ENCODE measurements at places on chromosomes 1 and 21.

- no peak for DNase-seq
Observed at GRCh38 chr1:210908257-210908656, 225.7 kb downstream of the KCNH1 start.

- DNase-seq, result peak; percentile 25
Observed at GRCh38 chr21:45147473-45148315, 73.3 kb downstream of the ADARB1 start.

- DNase-seq, result no peak
Observed at GRCh38 chr1:21205416-21205815, 28.7 kb upstream of the EIF4G3 start.

DNA sequence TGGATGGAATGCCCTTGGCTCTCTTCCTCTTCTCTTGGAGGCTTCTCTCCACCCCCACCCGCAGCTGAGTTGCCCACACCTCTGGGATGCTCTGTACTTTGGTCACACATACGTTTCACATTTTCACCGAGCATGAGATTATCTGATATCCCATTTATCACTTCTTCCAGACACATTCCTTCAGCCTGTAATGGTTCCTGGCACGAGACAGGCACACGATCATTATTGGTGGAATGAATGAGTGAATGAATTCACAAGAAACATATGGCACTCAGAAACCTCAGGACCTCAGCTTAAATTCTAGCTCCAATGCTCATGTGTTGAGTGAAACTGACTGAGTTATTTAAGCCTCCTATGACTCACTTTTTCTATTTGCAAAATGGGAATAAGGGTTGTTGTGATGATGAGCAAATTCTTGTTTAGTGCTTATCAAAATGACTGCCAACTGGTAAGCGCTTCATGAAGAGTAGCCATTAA lies 242.7 kb upstream of the JUN start:
- peak; percentile 89 for DNase-seq

- peak; percentile 72 for DNase-seq
Observed at GRCh38 chr1:152110365-152110859, 4.8 kb downstream of the TCHH start.

GRCh38 chr1:77709727-77710126 lies 27.3 kb upstream of the ZZZ3 start:
- no peak for DNase-seq

DNA sequence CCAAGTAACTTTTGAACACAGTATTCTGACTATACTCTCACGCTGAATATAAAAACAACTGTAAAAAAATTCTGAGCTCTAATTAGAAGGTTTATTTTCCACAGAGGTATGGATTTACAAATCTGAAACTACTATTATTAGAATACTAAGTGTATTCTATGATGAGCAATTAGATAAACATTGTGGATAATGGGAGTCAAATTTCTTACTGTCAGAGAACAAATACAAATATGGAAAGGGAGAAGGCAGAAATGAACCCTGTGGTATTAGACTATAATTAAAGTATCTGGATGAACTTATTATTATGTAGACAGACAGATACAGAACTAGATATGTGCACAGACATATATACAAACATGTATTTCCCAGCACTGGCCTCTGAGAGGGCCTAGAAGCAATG lies 22.6 kb downstream of the ALDH9A1 start:
- no peak for DNase-seq

DNA sequence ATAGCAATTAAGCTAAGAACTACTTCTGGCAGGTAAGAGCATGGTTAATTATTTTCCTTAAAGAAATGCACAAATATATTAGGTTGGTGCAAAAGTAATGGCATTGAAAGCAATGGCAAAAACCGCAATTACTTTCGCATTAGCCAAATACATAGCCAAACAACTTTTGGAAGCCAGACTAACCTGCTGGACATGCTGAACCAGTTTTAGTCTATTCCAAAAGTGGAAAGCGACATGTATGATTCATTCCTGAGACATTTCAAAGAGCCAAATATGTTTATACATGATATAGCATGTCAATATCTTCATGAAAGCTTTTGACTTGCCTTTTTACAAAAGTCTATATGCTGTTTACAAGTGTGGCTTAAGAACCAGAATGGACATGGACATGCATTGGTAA lies 23.4 kb upstream of the DR1 start:
- no peak for DNase-seq
